ENCODE measurements at places on chromosomes 11 and 22. TPM values are rescaled to one million over a fixed set of nuclear protein-coding genes. Genes with fewer than 3 reads are reported as not detected.

GLB1L2 gene
- polyA plus RNA-seq = not detected

TMEM45B gene
- polyA plus RNA-seq = 1.7 TPM

UBQLNL gene
- polyA plus RNA-seq = 0.14 TPM

LUZP2 gene
- polyA plus RNA-seq = not detected
